ENCODE measurements at places on chromosomes 6 and 20.

- no peak for DNase-seq
These were observed 173.2 kb downstream of the VEGFA start for GRCh38 chr6:43943099-43943766.

GRCh38 chr6:42020967-42021366 lies 29.4 kb upstream of the TAF8 start:
- no peak for DNase-seq

DNA sequence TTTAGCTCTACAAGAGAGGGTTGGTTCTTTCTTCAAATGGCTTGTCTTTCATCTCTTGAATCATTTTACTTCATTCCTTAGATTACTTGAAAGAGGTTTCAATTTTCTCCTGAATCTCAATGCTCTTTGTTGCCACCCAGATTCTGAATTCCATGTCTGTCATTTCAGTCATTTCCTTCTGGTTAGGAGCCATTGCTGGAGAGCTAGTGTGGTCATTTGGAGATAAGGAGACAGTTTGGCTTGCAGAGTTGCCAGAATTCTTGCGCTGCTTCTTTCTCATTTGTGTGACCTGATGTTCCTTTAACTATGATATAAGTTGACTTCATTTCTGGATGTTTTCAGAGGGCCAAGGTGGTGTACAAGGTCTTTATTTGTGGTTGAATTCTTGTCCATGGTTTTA lies 157.8 kb downstream of the SLC22A3 start:
- no peak for DNase-seq

GRCh38 chr6:168410035-168410434 lies 30.9 kb upstream of the SMOC2 start:
- no peak for DNase-seq

DNA sequence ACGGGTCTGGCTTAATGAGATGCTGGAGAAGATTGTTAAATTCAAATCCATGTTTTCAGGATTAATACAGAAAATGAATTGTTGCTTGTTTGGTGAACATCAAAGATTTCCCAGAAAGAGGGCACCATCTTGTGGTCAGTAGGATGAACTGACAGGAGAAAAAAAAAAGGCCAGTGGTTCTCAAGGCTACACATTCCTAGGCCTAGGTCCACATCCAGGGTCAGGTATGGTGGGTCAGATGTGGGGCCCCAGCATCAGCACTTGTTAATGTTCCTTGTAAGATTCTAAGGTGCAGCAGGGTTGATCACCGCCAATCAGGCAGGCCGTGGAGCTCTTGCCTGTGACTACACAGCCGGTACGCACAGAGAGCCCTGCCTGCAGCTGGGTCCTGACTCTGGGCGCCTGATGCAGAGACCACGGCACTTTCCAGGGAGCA lies 34.0 kb upstream of the FOXO3 start:
- DNase-seq: no peak

- DNase-seq: no peak
These were observed 41.5 kb upstream of the TGM3 start for GRCh38 chr20:2254333-2254732.

DNA sequence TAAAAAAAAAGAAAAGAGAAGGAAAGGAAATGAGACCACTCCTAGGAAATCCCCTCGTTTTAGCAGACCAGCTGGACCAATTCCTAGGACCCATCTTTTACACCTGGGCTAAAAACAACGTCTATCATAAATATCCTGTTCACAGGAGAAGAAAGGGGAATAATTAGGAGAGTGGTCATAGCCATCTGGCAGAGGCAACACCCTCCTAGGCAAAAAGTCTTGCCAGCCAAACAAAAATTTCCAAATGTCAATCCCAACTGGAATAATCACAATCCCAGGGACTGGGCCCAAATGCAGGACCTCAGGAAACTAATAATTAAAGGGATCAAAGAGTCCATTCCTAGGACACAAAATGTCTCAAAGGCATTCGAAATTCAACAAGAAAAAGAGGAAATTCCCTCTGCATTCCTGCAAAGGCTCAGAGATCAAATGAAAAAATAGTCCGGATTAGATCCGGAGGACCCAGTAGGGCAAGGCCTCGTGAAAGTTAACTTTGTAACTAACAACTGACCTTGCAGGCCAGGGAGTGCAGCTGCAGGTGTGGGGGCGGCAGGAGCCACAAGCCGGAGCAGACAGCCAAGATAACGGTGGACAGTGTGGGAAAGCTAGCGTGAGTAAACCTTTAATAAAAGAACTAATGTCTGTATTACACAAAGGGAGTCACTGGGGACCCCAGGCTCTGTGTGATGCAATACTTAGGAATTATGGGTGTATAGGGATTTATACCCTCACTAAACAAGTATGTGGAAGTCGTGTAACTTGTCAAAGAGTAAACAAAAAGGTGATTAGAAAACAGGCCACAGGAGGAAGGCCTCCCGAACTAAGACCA lies 11.7 kb downstream of the LCA5 start:
- DNase-seq: no peak

DNA sequence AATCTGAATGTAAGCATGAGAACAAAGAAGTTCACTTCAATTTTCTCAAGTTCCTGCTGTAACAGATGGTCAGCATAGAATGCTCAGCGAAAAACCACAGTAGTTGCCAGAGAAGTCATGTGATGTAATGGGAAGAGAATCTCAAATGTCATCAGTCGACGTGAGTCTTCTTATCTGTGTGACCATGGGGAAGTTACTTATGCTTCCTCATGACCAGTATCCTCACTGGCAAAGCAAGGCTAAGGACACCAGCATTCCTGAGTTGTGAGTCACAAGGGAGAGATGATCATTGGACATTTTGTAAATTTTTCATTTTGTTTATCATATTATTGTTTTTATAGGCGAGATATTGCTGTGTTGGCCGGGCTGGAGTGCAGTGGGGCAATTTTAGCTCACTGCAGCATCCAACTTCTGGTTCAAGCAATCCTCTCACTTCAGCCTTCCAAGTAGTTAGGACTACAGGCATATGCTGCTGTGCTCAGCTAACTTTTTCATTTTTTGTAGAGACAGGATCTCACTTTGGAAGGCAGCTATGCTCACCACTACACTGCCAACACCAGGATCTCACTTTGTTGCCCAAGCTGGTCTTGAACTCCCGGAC lies 21.9 kb downstream of the SGK1 start:
- no peak for DNase-seq

DNA sequence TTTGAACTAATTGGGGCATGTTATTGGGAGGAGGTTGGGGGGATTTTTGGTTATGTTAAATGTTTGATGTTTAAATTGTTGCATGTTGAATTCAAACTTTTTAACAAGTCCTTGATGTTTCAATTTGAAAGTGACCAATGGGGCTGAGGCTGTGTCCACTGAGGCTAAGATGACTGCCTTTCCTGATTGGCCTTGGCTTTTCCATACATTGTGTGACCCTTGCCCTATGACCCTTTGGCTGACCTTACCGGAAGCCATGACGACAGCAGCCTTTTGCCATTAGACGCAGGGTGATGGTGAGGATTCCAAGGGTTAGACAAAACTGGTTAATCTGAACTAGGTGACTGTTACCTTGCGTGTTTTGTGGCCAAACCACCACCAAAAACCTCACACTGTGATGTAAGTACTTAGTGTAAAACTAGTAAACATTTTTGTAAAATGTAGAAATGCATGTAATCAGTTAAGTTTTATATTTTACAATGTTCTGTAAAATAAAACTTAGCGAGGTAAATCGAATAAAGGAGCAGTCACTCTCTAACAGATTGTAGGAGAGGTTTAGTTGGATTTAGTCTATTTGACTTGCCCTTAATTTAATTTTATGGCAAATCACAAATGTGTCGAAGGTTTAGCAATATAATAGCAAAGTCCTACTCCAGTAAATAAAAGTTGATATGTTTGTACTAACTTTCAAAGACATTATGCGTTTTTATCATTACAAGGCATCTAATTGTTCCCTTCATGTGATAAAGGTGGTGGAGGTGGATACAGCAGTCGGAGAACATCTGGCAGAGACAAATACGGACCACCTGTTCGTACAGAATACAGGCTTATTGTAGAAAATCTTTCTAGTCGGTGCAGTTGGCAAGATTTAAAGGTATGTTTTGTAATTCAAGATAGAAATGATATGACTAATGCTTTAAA lies 1.6 kb downstream of the SRSF6 start:
- DNase-seq: no peak

DNA sequence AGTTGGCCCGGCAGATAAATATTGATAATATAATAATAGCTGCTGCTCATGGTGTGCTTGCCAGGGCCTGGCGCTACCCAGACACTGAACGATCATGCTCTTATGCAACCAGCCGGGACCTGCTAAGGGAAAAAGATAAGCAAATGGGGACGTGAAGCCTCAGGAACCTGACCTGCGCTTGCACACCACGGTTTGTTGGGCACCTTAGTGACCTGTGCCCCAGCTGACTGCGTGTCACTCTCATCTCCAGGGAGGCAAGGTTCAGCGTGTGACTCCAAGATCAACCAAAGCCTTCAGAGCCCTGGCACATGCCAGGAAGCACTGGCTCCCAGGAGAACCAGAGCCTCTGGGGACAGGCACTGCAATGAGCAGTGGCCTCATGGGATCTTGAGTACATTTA lies 111.1 kb downstream of the AGPAT4 start:
- no peak for DNase-seq

GRCh38 chr20:39829661-39830060 lies 859.4 kb downstream of the MAFB start:
- no peak for DNase-seq

GRCh38 chr6:144729502-144729901 lies 444.4 kb downstream of the UTRN start:
- no peak for DNase-seq

DNA sequence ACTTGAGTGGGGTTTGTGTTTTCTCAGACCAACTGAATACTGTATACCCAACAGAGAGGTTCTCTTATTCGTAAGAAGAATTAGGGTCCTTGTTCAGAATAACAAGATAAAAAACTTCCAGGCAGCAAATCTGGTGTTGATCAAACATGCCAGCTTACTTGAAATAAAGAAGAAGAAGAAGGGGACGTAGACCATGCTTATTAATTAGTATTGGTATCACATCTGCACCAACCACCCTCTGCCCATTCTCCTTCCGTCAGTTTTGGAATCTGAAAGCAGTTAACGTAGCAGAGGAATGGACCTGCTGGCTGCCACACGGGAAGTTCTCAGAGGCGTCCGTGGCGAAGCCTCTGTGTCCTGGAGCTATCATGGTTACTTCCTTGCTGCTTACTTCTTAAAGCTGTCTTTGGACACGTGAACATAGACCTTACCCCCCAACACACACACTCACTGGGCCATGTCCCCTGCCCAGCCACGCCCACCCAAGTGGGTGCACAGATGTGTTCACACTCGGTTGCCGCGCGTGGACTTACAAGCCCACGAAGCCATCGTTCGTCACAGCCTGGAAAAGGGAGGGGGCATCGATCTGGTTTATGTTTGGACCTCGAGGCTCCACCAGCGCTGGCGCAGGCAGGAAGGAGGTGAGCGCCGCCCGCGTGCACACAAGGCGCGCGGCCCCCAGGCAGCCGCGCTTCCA lies 4.1 kb upstream of the DLL1 start:
- no peak for DNase-seq

DNA sequence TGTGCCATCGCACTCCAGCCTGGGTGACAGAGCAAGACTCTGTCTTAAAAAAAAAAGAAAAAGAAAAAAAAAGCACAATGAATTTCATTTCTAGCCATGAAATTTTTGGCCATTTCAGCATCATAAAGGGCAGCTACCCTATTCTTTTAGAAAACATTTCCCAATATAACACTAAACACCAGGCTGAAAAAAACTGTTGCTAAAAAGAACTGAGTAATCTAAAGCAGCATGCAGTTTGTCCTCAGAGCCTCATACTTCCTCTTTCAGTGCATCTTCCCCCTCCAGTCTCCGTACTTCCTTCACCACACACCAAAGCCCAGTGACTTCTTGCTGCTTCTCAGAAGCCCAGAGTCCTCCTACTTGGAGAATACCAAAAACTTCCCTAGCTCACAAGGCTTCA lies 5.6 kb upstream of the IFNGR1 start:
- DNase-seq: no peak

- DNase-seq: no peak
These were observed 105.8 kb downstream of the EPM2A start for GRCh38 chr6:145629478-145629877.

GRCh38 chr6:167733740-167734661 lies 92.7 kb upstream of the AFDN start:
- no peak for DNase-seq

- DNase-seq: no peak
These were observed 20.6 kb downstream of the EPM2A start for GRCh38 chr6:145714731-145715130.

DNA sequence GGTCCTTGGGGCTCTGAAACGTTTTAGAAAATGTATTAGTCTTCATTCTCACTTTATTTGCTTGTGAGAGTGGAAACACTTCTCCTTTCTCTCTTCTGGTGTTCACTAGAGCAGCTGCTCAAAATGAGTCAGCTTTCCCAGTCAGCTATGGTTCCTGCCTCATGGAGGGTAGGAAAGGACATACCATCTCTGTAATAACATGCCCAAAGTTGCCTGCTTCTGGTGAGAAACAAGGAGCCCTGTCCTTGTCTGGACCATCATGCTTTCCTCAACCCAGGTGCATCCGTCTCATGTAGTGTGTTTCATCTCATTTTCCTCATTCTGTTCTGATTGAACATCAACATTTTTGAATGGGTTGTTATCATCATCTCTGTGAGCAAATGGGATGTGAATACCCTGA lies 17.1 kb upstream of the TINAG start:
- no peak for DNase-seq

DNA sequence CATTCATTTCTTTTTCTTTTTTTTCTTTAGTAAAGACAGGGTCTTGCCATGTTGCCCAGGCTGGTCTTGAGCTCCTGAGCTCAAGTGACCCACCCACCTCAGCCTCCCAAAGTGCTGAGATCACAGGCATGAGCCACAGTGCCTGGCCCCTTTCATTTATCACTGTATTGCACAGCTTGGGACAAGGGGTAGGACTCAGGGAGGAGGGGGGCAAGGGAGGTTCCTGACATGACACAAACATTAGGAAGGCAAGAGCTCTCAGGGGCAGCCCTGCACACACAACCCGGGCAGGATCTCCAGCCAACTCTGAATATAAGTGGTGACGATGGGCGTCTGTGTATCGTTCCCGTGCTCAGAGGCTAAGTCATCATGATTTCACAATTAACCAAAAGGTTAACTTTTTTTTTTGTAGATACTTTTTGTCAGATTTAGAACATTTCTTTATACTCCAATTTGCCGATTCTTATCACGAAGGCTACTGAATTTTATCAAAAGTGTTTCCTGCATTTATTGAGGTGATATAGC lies 19.9 kb downstream of the SLC2A4RG start:
- no peak for DNase-seq

DNA sequence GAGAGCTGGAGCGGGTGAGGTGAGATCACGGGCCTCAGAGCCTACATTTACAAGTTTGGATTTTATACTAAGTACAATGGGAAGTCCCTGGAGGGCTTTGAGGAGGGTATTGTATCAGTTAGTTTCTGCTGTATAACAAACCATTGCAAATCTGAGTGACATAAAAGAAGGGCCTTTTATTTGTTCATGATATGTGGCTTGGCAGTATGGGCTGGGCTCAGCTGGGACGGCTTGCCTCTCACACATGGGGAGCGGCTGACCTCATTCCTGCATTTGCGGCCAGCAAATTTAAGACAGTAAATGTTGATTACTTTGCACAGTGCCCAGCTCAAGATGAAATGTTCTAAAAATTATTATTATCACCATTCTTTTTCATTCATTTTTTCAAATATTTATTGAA lies 21.7 kb downstream of the GDAP1L1 start:
- no peak for DNase-seq

Data from NCI-H1105 (cell line).